Stimulated activated CD8-positive, alpha-beta memory T cell treated with anti-CD3 and anti-CD28 coated beads, Interleukin-7, amount 100 ng/mL, for 1 hour (primary cell): ENCODE measurements at places on chromosomes 3 and 15.

DNA sequence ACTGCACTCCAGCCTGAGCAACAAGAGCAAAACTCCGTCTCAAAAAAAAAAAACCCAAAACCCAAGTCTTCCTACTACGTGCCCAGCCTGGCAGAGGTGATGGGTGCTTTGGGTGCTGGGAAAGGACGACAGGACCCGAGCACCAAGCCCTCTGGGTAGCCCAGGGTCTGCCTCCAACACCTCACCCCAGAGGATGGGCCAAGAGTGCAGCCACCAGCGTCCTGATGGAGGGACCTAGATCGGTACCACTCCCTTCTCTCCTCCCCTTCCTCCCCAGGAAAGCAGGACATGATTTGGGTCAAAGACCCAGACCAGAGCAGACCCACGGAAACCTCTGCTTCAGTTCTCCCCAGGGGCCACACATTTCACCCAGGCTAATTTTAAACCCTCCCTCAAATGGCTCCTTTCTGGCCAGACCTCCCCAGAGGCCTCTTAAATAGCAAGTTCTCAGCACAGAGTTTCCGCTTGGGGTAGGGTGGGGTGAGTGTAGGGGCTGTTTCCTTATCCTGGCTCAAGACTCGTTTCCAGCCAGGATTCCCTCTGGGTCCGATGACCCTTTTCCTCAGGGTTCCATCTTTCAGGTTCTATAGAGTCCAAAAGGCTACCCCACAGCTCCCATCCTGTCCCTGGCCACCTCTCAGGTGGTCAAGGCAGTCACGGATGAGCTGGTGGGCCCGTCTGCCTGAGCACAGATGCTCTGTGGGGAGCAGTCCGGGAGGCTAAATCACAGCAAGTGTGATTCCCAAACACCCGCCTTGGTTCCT lies 20.5 kb downstream of the RBPMS2 start:
- DNase-seq = no peak

GRCh38 chr3:113253702-113254101 lies 42.3 kb downstream of the BOC start:
- no peak for DNase-seq

GRCh38 chr15:83115831-83116565 lies 8.6 kb downstream of the TM6SF1 start:
- DNase-seq = no peak

DNA sequence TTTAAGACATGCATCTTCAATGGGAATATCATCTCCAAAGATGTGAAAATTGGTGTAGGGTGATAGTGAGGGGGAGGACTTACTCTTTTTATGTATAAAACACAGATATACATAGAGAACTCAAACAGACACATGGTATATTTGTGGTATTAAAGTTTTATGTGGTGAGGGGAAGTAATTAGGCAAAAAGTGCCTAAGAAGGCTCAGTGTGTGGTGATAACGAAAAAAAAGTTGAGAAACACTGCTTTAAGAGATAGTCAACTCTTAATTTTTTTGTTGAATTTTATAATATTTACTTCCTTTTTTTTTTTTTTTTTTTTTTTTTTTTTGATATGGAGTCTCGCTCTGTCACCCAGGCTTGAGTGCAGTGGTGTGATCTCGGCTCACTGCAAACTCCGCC lies 174.2 kb upstream of the FRMD4B start:
- no peak for DNase-seq

- DNase-seq = no peak
Measured at GRCh38 chr3:167066977-167067786, 312.9 kb downstream of the ZBBX start.

DNA sequence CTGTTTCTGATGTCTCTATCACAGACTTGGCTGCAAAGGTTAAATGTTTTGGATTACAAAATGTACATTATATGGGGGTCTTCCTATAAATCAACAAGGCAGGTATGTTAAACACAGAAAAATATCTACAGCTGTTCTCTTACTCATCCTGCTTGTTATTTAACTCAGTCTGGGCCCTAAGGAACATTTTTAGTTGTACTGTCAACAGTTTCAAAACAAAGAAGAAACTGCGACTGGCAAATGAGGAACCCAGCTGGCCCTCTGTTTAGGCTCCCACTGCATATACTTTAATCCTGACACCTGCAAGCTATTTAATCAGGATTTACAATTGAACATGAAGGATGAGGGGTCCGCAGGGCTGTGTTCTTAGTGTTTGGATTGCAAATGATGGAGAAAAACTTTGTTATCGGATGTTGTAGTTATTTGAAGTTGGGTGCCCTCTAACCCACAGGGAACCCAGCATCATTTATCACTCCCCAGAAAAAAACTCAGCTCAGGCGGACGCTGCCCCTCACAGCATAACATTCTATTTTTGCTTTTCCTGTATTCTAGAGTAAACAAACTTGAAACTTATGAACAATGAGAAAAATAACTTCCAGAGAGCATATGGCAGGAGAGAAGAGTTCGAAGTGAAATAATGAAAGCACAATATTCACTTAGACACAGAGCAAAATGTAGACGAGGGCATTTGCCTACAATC lies 91.2 kb downstream of the POLR2M start:
- DNase-seq = no peak

- no peak for DNase-seq
Measured at GRCh38 chr3:194570898-194571297, 62.3 kb downstream of the TMEM44 start.

DNA sequence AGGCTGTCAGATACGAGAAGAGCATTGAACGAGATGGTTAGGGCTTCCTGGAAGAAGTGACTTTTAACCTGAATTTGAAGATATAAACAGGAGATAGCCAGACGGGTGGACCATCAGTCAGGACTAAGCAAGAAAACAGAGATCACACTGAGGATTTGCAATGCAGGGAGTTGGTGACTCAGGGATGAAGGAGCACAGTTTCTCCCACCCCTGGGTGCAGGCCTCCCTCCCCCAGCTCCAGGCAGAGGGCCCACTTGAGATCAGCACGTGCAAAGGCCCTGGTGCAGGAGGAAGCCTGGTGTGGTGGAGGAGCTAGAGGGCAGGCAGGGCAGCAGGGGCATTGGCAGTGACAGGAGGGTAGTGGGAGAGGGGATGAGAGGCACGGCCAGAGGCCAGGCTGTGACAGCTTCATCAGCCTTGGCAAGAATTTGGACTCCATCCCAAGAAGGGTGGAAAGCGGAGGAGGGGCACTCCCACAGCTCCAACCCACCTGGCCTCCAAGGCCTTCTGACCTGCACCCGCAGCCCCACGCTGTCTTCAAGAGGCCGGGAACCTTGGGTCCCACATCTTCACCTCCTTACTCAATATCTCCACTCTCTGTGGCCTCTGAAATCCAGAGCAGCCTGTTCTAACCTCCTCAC lies 8.7 kb upstream of the PCSK6 start:
- DNase-seq = no peak
